Fibroblast of skin of scalp (primary cell): ENCODE measurements at places on chromosomes 3 and 15.

DNA sequence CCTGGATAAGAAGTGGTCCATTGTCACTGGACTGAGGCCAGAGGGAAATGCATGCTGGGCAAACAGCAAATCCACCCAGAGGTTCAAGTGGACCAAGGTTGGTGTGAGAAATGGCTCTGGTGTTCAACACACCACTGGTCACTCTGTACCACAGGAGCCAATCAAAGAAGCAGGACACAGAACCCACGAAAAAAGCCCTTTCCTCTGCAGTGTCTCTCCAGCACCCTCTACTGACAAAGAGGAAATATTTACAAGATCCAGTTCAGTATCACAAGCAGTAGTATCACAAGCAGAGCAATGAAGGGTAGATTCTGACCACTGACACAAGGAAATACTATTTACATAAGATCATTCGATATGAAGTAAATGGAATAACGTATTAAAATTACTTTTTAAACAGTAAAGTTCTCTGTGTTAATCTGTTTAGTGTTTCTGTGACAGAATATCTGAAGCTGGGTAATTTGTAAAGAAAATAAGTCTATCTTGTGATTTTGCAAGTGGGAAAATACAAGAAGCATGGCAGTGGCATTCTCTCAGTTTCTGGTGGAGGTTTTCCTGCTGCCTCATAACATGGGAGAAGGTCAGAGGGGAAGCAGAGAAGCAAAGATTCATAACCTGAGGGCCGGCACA, 390.7 kb downstream of the EFHB start:
- DNase-seq = no peak

DNA sequence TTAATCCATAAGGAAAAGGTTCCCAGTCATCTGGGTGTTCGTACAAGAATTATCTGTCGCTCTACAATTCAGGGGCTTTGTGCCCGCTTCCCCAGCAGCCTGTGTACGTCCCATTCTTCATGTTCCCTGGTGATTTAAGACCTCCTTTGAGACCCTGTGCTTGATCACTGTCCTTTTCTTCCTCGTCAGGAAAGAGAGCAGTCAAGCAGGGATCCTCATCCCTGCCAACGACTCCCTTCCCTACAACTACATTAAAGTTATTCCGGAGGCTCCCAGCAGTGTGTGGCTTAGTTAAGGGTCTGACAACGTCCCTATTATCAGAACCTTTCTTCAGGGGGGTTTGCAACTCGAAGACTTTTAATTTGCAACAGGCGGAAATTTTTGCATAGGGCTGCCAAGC, 175.7 kb downstream of the FOXP1 start:
- no peak for DNase-seq

DNA sequence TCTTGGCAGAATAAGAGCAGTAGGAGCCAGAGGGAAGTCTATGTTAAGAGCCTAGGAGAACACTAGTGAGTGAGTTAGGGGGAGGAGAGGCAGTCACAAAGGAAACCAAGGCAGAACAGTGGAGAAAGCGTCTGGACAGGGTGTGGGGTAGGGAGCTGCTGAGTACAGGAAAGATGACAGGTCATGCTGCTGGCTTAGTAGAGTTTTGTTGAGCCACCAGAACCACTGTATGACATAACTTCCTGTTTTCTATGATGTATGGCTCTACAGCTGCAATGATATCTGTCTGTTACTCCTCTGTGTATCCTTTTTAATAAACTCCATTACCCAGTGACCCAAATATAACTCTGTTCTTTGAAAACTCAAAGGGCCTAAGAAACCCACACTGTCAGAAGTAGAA, 10.6 kb upstream of the STT3B start:
- no peak for DNase-seq

DNA sequence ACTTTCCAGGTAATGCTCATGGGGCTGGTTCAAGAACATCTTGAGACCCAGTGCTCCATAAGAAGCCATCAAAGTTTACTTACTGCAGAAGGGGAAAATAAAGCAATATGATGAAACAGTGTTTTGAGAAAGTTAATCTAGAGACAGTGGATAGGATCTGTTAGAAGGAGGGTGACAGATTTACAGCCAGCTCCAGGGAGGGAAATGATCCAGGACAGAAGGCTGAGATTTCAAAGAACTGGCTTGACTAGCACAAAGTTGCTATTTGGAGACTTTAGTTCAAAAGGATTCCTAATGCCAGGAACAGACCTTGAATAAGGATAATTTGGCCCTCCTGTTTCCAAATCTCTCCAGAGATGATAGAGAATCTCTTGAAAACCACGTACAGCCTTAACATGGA, 166.5 kb upstream of the NECTIN3 start:
- no peak for DNase-seq

DNA sequence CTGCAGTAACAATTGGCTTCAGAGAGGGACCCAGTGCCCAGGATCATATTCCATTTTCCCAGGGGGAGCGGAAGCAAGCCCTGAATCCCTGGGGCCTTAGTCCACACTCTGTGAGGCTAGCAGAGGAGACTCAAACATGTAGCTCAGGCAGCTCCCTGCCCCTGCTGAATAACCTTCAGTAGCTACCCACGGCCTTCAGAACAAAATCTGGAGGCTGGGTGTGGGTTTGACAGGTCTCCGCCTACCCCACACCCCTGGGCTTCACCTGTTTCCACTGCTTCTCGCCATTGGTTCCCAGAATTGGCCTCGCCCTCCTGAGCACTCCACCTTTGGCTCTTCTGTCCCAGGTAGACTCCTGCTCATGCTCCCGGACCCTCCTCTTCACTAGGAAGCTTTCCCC, 93.6 kb upstream of the ATP2B2 start:
- DNase-seq = no peak

GRCh38 chr3:37820286-37820685, 41.4 kb upstream of the CTDSPL start:
- DNase-seq = no peak

GRCh38 chr15:67955252-67955651, 98.9 kb upstream of the PIAS1 start:
- DNase-seq = peak; percentile 27

GRCh38 chr3:108378153-108378951, 82.0 kb downstream of the HHLA2 start:
- no peak for DNase-seq

DNA sequence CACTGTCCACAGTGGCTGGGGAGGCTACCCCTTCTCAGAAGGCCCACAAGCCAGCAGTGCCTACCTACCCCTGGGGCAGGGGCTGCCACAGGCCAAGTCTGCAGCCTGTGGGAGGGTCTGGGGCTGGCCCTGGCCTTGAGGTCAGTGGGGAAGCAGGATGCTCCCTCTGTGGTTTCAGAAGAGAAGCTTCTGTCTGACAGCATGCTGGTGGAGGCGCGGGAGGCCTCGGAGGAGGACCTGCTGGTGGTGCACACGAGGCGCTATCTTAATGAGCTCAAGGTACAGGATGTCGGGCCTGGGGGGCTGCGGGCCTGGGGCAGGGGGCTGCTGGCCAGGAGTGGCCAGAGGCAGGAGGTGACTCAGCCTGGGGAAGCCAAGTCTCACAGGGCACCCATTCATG, 3.2 kb downstream of the HDAC11 start:
- DNase-seq = no peak

DNA sequence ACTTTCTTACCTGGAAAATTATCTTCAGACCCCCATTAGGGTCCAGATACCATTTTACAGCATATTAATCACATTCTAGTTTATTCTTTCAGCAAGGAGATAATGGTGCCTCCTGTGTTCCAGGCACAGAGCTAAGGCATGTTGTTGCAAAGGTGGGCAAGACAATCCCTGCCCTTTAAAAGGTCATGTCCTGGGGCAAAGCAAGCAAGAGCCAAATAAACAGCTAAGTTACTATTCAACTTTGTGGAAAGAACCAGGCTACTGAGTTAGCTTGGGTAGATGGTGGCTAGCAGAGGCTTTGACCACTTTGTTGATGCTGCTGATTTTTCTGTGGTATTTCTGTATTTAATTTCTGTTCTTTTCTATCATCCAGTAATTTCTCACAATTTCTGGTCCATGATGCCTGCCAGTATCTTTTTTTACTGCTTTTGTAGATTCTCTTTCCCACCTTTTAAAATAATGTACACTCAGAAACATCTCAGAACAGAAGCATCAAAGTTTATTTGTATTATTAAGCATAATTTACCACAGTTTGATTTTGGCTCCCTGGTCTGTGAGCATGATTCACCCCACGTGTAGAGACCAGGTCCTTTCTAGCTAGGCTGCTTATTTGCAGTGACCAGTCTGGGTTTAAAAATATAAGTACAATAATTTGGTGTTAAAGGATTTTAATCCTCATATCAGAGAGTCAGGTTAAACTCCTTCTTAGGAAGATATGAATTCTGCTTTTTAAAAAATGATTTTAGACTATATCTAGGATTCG, 71.5 kb downstream of the LRRC28 start:
- DNase-seq = no peak

GRCh38 chr3:190575437-190576185, 61.7 kb downstream of the IL1RAP start:
- DNase-seq = no peak

DNA sequence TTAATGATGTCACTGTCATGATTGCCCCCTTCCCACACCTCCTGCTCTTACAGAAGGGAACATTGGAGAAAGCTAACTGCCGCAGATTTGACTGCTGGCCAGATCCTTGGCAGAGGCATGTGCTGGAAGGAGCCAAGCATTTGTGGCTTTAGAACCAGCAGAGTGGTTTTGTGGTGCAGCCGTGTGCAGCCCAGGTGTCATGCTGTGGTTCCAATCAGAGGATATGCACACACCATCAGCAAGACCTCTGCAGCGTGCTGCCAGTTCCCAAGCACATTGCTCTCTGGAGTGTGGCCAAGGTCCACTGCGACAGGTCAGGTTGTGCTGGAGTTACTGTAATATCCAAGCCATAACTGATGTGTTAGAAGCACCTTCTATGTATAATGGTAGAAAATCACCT, 61.6 kb downstream of the OTOL1 start:
- DNase-seq = no peak

DNA sequence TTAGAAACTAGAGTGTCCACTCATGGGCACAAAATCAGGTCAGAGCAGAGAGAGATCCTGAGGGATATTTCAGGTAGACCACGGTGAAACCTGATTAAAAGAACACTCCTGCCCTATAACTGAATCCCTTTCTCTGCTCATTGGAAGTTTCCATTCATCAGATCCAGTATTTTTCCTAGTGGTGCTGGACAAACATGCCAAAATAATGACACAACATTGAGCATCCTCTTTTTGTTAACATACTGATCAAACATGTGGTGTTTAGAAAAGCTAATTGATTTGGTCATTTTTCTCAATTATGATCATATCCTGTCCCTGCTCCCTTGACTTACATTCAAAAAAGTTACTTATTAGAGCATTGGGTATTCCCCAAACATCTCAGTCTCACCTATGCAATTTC, 27.2 kb downstream of the PTX3 start:
- peak; percentile 42 for DNase-seq

DNA sequence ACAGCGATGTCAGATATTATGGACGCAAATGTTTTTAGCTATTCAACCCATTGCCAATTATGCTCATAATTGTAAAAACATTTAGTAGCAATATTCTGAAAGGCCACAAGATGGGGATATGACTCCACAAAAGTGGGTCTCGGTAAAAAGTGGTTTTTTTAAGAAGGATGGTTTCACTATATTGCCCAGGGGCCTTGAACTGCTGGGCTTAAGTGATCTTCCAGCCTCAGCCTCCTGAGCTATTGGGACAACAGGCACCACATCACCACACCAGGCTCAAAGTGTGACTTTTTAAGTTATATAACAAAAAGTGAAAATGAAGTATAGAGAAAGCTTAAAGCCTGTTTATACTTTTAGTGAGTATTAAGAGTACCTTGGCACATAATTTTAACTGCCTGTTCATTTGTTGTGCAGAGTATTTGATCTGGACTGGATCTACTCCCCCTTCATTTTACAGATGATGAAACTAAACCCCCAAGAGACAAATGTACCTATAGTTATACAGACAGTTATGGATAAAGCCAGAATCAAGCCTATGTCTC, 9.4 kb downstream of the NAA50 start:
- DNase-seq = peak; percentile 73

GRCh38 chr15:31329640-31330010, 3.0 kb downstream of the KLF13 start:
- DNase-seq = no peak

DNA sequence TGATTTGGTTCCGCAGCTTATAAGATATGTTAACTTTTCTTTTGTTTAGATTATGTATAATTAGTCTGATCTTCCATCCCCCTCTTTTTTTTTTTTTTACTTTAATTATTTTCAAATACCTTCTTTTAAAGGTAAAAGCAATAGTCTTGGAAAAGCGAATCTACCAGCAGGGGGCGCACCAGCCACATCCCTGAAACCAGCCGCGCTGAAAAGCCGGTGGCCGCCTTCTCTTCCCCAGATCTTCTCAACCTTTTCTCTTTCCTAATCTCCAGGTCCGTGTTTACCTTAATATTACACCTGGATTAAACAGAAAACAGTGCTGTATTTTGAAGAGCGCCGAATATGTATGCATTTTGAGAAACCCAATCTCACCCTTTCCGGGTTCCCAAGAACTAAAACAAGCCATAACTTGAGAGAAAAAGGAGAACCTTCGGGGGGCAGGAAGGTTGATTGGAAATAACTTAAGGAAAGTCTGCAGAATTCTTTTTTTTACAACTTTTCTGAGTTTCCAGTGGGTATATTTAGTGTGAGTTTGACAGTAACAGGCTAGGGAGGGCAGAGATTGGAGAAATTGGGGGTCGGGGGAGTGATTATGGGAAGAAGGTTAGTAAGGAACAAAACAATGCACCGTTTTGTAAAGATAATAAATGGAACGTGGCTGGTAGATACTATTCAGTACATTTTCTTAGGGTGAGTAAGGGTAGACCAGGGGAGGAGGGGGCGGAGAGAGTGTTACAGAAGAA, 2.0 kb upstream of the SOX2 start:
- DNase-seq = peak; percentile 54

- no peak for DNase-seq
These were observed 57.9 kb downstream of the PRICKLE2 start for GRCh38 chr3:64167351-64167750.

DNA sequence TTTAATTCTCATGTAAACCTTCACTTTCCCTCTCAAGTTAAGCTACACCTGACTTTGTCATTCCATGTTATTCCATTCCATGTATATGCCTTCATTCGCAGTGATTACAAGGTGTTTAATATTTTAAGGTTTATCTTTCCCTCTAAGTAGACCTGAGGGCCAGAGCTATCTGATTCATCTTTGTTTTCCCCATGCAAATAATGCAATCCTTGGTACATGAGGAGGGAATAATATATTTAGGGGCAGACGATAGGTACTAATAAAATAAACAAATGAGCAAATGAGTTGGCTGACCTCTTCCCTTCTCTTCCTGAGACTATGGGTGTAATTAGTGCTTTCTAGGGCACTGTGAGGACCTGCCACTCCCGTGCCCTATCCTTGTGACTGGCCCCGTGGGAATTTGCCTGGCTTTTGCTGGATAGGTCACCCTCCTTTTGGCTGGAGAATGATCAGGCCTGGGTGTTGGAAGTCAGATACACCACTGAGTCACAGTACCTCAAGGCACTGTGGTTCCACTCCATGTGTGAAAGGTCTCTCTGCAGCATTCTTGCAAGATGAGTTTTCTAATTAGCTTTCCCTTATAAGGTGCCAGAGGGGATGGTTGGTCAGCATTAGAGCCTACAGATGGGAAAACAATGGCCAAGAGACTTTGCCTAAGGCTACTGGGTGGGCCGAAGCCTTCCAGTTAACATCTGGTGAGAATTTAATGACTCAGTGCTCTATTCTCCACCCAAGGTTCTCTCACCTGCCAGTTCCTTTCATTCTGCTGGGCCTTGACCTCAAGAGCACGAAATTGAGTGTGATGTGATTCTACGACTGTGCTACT, 183.2 kb downstream of the P3H2 start:
- DNase-seq = peak; percentile 95

GRCh38 chr15:60218256-60218655, 179.5 kb downstream of the ANXA2 start:
- DNase-seq = no peak
